ENCODE measurements at places on chromosomes 2 and 18. TPM values are rescaled to one million over a fixed set of nuclear protein-coding genes. Genes with fewer than 3 reads are reported as not detected.

The ST8SIA3 gene
- not detected for total RNA-seq

The PNPT1 gene
- total RNA-seq: 32.8 TPM

DNA sequence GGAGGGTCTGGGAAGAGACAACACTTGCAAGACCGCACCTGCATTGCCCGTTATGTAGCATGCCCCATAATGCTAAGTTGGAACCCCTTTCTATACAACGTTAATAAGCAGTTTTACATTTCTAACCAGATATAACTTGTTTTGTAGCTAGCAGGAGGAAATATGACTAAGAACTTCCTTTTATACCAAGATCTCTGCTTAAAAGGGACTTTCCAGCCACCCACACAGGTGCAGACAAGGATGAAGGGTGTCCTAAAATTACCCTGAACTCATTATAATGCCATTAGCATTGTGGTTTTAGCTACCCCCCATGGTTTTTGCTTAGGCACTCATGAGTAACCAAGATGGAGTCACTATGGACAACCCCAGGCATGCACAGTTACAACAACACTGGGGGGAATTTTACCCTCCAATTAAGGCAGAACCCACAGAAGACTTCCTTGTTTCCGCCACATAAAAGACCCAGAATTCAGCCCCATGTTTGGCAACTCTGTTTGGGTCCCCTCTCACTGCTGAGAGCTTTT, 362.8 kb downstream of the CBLN2 start:
- no peak for DNase-seq

GRCh38 chr2:65396348-65397026, 35.9 kb downstream of the SPRED2 start:
- no peak for DNase-seq

GRCh38 chr2:30802611-30803010, 4.6 kb downstream of the CAPN13 start:
- no peak for DNase-seq

GRCh38 chr2:173086518-173087213, 11.0 kb downstream of the MAP3K20 start:
- DNase-seq: no peak

DNA sequence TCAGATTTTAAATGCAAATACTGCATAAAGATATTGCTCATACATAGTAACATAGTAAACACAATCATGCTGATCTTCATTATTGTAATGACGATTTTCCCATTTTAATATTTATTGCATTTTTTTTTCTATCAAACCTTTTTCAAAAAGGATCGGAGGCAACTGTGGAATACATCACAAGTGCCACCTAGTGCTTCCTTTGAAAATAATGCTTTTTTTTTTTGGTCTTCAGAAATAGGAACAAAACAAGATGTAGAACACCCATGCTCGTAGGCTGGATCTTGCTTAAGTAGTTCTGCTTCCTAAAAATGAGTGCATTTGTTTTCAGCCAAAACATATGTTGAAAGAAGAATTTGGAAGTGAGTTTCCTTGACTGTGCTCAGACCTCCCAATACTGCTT, 35.7 kb upstream of the GPR155 start:
- DNase-seq: no peak

DNA sequence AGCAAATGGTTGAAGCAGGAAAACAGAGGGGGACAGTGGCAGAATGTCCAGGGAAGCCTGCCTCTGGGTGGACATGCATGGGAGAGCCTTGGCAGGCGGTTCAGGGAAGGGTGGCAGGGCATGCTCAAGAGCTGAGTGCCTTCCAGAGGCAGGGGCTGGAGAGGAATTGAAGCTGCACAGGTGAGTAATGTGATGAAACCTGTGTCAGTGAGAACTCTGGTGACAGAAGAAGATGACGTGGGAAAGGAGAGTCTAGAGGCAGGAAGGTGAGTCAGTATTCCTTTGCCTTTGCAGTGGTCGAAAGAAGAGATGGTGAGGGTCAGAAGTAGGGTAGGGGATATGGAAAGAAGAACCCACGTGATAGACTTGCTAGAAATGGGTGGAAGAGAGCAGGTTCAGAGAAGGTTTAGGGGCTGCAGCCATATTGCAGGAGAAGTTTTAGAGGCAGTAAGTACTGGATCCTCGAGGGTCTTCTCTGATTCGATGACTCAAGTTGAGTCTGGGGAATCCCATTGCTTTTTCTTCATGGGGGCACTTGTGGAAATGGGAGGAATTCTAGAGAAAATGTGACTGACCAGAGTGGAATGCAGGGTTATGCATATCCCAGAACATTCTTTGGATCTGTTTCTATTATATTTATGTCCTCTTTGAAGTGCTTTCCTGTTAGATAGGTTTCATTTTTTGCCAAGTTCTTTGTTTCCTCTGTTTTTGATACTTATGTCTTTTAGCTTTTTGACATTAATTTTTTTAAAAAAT, 37.4 kb downstream of the TMEM87B start:
- DNase-seq: no peak

GRCh38 chr2:195360242-195360641, 296.8 kb upstream of the SLC39A10 start:
- no peak for DNase-seq

DNA sequence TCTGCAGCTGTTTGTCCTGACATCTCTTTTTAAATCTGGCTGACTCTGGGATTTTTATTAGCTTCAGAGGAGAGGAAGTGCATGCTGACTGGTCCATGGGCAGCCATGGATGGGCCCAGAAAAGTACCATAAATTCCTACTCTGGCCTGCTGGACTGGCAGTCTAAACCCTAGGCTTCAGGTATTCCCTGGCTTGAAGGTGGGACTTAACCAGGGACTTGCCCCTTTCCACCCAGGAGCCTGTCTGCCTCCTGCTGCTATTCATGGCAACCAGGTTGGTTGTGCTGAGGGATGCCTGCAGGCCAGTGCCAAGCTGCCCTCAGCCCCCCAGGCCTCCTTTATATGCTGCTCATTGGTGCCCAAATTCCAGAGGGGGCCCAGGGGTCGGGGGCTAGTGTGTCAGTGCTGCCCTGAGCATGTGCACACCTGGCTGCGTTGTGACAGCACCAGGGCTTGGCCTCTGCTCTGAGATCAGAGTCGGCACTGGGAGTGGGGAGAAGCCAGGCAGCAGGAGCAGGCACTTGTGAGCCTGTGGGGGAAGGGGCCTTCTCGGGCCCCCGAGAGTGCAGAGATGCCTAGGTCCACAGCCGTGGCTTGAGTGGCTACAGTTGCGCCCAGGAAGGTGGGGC, 195.7 kb upstream of the TFPI start:
- DNase-seq: no peak
